Activated CD4-positive, alpha-beta T cell treated with anti-CD3 and anti-CD28 coated beads for 24 hours (primary cell): ENCODE measurements at places on chromosomes 16 and 17.

DNA sequence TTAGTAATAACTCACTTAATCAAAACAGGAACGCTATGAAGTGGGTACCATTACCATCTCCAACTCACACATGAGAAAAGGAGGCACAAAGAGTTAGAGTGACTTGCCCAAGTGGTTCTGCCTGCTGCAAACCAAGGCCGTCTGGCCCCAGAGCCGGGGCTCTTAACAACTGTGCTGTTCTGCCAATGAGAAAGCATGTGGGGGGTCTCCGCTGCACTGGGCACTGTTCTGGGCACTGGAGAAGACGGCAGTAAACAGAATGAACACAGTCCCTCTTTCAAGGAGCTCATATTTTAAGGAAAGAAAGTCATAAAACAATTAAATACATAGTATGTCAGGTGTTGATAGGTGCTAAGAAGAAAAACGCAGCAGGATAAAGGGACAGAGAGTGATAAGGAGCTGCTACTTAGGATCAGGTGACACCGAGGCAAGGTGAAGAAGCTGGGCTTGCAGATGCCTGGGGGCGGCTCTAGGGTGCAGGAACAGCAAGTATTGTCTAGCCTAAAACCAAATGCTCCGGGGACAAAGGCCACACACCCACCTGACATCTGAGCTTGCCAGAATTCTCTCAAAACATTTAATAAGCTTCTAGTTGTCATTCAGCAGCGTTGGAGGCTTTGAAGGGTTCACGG, 6.5 kb downstream of the STX8 start:
- no peak for DNase-seq

GRCh38 chr17:68519911-68520310, 7.7 kb downstream of the PRKAR1A start:
- no peak for DNase-seq

- DNase-seq = no peak
These were observed 26.8 kb downstream of the GAS7 start for GRCh38 chr17:10171581-10171981.

DNA sequence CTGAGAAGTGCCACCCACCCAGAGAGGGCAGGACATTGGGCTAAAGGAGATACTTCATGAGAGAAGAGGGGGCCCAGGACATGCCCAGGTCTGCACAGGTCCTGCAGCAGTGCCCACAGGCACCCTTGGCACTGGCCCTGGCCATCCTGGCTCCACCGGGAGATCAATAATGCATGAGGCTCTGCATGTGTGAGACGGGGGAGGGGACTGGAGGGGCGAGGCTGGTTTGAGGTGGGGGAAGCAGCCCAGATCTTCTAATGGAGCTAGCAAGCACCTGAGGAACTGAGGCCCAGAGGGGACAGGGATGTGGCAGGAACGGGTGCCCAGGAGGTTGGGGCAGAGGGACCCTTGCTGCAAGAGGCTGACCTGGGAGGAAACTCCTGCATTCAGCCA, 567 bp downstream of the OSBPL7 start:
- DNase-seq = no peak

GRCh38 chr16:59593194-59593661, 859.1 kb upstream of the GOT2 start:
- DNase-seq = no peak

- peak; percentile 20 for DNase-seq
These were observed 565 bp downstream of the WDR45B start for GRCh38 chr17:82647593-82648164.

GRCh38 chr17:39775031-39775430, 37.3 kb downstream of the GRB7 start:
- DNase-seq = no peak

DNA sequence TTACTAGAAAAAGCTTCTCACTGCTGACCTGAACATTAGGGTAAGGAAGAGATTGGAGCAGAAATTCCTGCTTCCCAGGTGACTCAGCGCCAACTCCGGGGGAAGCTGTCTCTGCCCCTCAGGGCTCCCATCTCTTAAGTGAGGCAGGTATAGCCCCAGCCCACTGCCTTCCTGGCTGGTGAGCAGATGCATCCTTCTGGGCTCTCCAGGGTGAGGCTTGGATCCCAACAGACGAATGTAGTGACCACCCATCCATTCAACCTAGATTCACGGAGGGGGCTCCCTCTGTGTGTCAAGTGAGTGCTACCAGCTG, 3.2 kb downstream of the ATP2C2 start:
- no peak for DNase-seq

DNA sequence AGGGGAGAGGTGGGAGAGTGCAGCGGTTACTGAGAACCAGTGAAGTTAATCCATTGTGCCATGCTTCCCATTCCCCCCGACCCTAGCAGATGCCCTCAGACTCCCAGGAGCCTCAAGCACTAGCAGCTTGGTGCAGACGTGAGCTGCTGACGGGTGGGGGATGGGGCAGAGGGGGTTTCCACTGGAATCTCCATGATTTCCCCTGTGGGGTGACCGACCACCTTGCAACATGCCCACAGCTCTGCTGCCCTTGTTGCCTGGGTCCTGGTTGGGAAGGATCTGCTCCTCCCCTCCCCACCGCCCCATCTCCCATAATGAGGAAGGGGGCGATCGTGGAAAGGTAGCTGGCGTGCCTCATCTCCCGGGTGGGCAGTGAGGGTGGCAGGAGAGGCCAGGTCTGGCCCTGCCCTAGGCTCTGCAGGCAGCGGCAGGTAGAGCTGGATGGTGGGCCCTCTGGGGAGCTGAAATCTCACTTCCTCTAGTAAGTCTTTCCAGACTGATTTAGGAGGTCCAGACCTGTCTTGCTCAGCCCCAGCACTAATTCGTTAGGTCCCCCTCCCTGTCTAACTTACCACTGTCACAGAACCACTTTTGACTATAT, 9.6 kb downstream of the FLOT2 start:
- DNase-seq = no peak

GRCh38 chr16:89953671-89954406, 5.3 kb downstream of the DEF8 start:
- no peak for DNase-seq

- no peak for DNase-seq
These were observed 16.5 kb downstream of the PITPNM3 start for GRCh38 chr17:6539871-6540270.

- DNase-seq = peak; percentile 89
These were observed 96.3 kb downstream of the RAB11FIP4 start for GRCh38 chr17:31487648-31488263.

DNA sequence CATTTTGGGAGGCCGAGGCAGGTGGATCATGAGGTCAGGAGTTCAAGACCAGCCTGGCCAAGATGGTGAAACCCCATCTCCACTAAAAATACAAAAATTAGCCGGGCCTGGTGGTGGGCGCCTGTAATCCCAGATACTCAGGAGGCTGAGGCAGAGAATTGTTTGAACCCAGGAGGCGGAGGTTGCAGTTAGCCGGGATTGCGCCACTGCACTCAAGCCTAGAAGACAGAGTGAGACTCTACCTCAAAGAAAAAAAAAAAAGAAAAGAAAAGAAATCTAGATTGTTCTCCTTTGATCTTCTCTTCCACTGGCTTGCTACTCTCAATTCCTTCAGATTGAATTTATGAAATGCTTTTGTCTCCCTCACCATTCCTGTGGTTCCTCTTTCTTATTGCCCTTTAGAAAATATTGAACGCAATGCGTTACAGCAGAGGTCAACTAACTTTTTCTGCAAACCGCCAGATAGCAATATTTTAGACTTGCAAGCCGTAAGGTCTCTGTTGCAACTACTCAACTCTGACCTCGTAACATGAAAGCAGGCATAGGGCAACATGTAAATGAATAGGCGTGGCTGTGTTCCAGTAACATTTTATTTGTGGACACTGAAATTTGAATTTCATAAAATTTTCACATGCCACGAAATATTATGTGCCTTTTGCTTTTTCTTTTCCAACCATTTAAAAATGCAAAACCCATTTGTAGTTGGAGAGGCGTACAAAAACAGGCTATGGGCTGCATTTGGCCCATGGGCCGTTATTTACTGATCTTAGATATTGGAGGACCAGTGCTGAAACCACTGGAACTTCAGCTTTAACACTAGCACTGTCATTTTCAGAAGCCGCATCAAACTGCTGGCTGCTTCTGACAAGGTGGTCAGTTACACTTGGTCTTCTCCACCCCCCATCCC, 24.8 kb downstream of the PITPNC1 start:
- no peak for DNase-seq

DNA sequence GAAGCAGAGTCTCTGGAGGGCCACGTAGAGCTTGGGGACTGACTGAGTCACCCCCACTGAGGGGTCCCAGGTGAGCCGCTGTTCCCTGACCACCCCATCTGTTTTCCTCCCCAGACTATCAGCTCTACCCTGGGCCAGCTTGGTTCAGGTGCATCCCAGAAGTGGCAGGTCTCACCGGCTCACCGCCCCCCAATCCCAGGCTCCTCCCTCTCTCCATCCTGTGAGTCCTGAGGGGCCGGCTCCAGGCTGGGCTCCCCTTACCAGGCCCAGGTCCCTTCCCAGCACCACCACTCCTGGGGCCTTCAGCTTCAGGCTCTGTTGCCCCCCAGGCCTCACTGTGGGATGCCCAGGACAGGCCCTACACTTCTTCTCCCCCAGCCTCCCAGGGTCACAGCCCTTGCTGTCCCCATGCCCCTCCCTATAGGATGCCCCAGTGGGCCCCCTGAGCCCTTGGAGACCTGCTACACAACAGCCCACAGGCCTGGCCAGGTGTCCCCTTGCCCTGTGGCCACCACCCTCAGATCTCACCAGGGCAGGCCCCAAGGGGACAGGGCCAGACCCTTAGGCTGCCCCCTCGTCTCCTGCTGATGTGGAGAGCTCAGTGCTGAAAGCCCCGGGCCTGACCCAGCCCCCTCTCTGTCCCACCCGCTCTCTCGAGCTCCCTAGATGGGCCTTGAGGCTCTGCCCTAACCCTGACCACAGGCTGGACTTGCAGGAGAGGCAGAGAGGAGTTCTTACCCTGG, 40.4 kb downstream of the TNFRSF13B start:
- DNase-seq = no peak

DNA sequence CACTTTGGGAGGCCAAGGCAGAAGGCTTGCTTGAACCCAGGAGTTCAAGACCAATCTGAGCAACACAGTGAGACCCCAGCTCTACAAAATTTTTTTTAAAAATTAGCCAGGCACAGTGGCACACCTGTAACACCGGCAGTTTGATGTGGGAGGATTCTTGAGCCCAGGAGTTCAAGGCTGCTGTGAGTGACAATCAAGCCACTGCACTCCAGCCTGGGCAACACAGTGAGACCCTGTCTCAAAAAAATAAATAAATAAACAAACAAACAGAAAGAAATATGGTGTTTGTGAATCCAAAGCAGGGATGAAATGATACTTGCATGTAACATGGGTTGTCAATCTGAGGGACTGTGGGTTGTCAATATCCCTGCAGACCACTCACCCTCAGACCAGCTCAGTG, 16.6 kb downstream of the FBXO31 start:
- DNase-seq = no peak

DNA sequence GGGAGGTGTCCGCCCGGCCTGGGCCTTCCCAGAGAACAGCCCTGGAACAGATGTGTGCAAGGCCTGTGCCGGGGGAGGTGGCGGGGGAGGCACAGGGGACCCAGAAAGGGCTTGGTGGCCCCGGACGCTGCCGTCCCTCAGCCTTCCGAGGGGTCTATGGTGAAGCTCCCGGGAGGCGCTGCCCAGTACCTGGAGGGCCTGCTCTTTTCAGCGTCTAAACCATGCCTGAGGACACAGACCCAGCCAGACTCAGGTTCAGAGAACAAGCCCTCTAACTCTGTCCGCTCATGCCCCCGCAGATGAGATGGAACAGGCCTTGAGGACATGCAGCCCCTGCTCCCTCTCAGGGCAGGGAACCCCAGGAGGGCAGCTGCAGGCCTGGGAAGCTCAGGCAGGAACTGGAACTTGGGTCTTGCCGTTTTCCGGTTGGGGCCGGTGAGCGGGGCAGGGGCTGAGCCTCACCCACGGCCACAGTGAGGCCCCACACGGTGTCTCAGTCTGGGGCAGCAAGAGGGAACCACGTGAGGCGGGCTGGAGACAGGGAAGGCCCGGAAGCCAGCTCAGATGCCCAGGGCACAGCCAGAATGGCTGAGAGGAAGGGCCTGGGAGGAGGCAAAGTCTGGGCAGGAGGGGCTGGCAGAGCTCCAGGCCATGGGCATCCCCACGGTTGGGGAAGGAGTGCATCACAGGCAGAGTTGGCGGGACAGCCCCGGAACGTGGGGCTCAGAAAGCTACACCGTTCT, 12.5 kb downstream of the SLC16A3 start:
- no peak for DNase-seq

GRCh38 chr17:50047083-50047482, 8.8 kb upstream of the ITGA3 start:
- no peak for DNase-seq
